ENCODE measurements at places on chromosomes 13 and 19.

DNA sequence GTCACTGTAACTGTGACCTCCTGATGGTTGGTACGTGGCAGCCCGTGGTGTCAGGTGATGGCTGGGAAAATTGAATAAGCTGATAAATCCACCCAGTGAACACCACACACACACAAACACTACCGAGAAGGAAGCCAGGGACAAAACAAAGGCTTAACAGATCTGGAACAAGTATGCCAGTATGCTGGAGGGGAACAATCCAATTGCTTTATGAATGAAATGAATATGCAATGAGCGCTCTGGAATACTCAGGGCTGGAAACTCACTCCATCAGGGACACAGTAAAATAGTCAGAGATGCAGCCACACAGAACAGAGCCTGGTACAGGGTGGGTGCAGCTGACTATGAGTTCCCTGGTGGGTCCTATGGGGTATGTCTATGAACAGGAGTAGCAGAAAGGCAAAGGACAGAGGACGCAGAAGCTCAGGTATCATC, 16.7 kb downstream of the TMTC4 start:
- DNase-seq: no peak

- no peak for DNase-seq
These were observed 391.0 kb downstream of the FGF9 start for GRCh38 chr13:22061806-22062391.

DNA sequence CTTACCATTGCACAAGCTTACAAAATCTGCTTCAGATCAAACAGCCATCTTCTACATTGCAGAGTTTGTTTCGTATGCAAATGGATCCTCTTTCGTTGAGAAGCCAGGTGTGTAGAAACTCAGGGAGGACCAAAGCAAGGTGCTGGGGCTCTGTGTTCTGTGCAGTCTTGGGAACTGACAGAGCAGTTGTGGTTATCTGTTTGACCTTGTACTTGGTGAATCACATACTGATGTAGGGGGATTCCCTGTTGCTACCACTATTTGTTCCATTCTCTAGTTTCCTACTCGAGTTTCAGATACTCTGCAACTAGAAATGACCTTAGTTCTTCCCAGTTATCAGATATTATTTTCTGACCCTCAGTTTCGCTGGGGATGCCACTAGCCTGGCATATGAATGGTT, 95.2 kb upstream of the CLDN10 start:
- no peak for DNase-seq

- DNase-seq: peak; percentile 82
These were observed 182.0 kb upstream of the SERP2 start for GRCh38 chr13:44191504-44192171.

GRCh38 chr13:25103711-25104110, 7.8 kb downstream of the PABPC3 start:
- DNase-seq: no peak

GRCh38 chr13:99312493-99312883, 5.3 kb upstream of the GPR183 start:
- DNase-seq: no peak

- no peak for DNase-seq
These were observed 8.5 kb downstream of the KLF2 start for GRCh38 chr19:16333001-16333586.

DNA sequence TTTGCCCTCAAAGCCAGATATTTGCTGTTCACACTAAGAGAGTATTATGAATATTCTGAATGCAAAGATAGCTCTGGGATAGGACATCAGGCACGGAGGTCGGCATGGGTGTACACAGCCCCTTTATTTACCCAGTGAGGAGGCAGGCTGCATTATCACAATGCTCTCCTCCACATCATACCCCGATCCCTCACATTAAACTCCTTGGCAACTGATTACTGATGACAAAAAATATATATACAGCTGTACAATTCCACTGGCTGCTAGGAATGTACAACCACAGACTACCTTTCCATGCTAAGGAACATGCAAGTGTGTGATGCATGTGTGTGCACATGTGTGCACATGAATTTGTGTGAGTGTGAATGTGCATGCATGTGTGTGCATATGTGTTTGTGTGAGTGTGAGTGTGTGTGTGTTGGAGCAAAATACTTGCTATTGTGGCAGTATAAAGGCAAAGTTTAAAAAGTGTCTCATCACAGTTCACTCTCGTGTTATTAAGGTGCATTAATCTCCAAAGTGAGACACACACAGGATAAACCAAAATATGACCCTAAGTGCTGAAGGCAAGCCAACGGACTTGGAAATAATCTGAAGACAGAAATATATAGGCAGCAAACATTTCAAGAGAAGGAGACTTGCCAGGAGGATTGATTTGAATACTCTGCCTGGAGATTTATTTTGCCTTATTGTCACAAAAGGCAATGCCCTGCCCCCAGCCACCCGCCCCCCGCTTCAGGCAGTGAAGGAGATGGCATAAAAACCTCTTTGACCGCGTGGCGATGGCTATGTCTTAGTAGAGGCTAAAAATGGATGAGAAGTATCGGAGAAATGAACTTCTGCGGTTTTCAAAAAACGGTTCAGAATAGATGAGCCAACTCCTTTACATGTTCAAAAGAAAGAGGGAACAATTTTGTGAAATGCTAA, 274.8 kb downstream of the TSHZ3 start:
- DNase-seq: no peak

- no peak for DNase-seq
These were observed 37.8 kb downstream of the ZNF582 start for GRCh38 chr19:56355517-56355916.

- DNase-seq: no peak
These were observed 1.6 kb downstream of the PKN1 start for GRCh38 chr19:14434543-14435319.

DNA sequence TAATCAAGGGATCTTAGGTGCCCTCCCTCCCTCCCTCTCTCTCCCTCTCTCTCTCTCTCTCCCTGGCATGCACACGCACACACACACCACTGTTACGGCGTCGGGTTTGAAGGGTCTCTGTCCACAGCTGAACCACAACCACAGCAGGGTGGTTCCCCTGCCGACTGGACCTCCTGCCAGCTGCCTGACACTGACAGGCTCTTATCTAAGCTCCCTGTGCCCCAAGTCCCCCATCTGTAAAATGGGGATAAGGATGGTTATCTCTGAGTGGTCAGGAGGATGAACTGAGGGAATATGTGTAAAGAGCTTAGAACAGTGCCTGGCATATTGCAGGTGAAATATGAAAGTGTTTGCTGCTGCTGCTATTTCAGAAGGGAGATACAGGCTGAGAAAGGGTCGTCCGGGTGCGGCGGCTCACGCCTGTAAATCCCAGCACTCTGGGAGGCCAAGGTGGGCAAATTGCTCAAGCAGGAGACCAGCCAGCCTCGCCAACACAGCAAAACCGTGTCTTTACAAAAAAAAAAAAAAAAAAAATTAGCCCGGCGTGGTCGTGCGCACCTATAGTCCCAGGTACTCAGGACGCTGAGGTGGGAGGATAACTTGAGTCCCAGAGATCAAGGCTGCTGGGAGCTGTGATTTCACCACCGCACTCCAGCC, 852 bp upstream of the SHISA7 start:
- no peak for DNase-seq

DNA sequence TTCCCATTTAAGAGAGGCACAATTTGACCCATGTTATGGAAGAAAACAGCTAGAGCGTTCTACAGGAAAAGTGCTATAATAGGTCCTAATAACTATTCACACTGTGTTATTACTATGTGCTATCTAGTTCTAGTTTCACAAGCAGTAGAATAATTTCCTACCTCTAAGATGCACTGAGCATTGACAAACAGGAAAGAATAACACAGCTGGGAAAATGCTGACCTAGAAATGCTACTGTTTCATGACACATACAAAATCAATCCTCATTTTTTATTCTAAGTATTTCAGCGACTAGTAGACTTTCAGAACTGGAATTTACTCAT, 259.5 kb downstream of the ITGBL1 start:
- DNase-seq: no peak

- DNase-seq: no peak
These were observed 441 bp downstream of the INAFM1 start for GRCh38 chr19:47274891-47275761.

GRCh38 chr13:28268800-28269223, 130.5 kb downstream of the PAN3 start:
- no peak for DNase-seq

- no peak for DNase-seq
These were observed 465.8 kb downstream of the OLFM4 start for GRCh38 chr13:53494406-53494805.

- DNase-seq: no peak
These were observed 68.7 kb downstream of the IPO5 start for GRCh38 chr13:98022210-98022609.

DNA sequence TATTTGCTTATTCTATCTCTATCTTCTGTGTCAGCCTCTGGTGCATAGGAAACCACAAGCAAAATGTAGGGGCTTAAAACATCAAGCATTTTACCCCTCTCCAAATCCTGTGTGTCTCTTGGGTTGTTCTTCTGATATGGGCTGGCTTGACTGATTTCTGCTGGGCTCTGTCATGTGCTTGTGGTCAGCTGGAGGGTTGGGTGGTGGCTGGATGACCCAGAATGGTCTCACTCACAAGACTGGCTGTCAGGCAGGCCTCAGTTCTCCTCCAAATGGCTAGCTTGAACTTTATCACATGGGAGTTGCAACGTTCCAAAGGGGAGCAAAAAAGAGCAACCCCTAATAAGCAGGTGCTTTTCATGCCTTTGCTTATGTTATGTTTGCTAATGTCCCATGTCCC, 9.6 kb upstream of the LYPD5 start:
- DNase-seq: no peak

DNA sequence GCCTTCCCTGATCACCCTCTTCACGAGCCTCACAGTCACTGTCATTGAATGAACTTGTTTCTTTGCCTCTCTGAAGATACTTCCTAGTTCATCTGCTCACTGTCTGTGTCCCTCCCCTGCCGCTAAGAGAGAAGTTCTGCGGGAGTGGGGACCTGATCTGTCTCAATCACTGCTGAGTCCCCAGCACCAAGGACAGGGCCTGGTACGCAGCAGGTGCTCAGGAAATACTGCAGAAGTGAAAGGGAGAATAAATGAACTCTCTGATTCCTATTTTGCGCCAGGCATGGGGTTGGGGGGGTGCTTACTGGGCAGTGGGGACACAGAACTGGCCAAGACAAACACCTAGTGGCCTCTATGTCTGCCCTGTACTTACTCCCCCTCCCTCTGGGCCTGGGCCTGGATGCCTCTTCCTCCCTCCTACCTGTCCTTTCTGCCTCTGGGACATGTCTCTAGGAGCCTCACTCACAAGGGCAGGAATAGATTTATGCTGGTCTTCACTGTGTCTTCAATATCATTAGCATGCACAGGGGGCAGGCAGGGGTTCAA, 17.5 kb downstream of the FCGBP start:
- DNase-seq: no peak

GRCh38 chr19:29945433-29945832, 3.4 kb downstream of the URI1 start:
- no peak for DNase-seq

DNA sequence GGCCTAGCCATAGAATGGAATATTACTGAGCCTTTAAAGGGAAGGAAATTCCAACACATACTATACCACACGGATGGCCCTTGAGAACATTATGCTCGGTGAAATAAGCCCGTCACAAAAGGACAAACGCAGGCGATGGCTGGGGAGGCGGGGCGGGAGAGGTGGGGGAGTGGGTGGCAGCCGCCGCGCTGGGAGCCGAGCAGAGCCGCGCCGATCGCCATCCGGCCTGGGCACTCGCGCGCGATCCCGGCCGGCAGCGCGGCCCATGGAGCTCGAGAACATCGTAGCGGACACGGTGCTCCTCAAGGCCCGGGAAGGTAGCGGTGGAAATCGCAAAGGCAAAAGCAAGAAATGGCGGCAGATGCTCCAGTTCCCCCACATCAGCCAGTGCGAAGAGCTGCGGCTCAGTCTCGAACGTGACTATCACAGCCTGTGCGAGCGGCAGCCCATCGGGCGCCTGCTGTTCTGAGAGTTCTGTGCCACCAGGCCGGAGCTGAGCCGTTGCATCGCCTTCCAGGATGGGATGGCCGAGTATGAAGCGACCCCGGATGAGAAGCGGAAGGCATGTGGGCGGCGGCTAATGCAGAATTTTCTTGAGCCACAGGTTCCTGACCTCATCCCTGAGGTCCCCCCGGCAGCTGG, 140.1 kb downstream of the ZDHHC20 start:
- DNase-seq: no peak

DNA sequence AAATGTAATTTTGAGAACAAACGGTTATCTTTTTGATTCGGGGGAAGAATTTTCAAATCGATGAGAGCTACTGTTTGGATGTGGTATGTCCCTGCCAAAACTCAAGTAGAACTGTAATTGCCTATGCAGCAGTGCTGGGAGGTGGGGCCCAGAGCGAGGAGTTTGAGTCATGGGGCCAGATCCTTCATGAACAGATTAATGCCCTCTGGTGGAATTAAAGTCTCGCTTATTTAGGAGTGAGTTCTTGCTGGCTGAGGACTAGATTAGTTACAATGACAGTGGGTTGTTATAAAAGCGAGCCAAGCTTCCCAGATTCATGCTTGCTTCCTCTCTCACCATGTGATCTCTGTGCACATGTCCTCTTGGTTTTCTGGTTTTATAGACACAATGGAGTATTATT, 11.8 kb upstream of the PRR20A start:
- DNase-seq: no peak

GRCh38 chr13:112981451-112981850, 12.4 kb downstream of the MCF2L start:
- no peak for DNase-seq
